SW 1271 (cell line): ENCODE measurements at places on chromosomes 2 and 18.
A peak's percentile ranks its signal among the peaks of the same experiment; 100 is the strongest.

DNA sequence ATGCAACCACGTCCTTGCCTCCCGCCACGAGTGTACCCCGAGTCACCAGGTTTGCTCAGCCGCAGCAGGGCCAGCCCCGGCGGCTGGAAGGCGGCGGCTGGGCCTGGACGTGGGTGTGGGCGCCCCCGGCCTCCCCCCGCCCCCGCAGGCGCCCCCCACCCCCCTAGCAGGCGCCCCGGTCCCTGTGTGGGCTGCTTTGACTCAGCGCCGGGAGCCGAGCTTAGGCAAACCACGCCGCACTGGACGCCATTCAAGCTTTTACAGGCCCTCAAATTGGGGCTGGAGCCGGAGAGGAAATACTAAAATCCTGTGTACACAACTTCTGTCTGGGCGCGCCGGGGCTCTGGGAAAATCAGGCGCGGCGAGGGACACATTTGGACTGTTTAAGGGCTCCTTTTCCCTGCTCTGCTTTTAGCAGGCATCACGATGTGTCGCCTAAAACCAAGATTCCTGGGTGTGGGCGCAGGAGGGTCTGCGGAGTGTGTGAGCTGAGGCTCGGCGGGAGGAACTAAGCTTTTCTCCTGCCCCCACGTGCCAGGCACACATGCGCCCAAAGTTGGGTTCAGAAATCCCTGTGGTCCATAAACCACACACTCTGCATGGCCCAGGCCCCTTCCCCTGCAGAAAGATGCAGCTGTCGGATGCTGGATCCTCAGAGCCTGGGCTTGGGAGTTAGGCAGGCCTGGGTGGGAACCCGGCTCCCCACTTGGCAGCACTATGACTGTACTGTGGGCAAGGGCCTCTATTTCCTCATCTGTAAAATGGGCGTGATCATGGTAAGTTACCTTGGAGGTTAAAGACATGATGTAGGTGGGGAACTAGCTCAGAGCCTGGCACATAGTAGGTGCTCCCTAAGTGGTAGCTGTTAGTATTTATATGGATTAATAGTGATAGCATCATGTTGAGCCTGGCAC lies 57.6 kb downstream of the ATOH8 start:
- DNase-seq, result no peak

- no peak for DNase-seq
Measured at GRCh38 chr2:226756131-226756530, 43.5 kb downstream of the IRS1 start.

DNA sequence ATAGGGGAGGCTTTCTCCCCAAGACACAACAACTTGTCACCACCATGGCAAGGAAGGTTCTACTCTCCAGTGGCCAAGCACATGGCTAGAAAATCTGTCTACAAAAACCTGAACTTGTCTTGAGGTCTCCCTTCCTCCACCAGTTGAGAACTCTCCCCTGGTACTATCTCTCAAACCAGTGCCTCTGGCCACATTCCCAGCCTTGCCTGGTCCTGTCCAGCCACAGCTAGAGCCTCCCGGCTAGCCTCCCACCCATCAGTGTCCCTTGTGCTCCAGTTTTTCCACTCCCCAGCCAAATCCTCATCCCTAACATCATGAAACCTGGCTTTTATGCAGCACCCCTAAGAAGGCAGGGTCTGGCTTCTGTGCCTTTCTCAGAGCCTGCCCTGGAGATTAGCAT lies 21.2 kb upstream of the FZD5 start:
- DNase-seq, result no peak

GRCh38 chr2:139480161-139480650 lies 700.0 kb upstream of the NXPH2 start:
- no peak for DNase-seq

DNA sequence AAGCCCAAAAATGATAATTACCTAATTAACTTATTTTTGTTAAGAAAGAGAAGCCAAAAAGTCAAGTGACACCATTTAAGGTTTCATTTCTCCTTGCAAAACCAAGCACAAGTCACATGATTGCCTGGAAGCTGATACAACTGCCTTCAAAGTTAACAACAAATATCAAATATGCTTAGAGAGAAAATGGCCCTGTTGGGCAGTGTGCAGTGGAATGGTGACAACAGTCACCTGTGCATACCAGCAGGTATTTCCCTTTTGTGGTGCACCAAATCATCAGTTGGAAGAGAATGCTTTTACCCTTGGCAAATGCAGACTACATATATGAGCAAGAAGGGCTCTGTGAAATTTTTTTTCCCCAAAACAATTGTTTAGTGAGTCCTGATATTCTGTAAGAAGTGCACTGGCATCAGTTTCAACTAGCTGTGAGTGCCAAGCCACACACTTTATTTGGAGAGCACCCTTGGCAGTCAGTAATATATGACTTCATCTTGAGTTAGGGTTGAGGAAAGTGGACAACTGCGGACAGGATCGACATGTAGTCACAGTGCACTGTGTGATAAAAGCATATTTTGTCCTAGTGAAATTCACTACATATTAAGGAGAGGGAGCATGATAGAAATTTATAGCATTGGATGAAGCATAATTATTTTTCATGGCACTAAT lies 74.9 kb upstream of the DOCK10 start:
- DNase-seq, result no peak

- peak; percentile 63 for DNase-seq
Measured at GRCh38 chr2:44974064-44974715, 32.7 kb downstream of the SIX3 start.

DNA sequence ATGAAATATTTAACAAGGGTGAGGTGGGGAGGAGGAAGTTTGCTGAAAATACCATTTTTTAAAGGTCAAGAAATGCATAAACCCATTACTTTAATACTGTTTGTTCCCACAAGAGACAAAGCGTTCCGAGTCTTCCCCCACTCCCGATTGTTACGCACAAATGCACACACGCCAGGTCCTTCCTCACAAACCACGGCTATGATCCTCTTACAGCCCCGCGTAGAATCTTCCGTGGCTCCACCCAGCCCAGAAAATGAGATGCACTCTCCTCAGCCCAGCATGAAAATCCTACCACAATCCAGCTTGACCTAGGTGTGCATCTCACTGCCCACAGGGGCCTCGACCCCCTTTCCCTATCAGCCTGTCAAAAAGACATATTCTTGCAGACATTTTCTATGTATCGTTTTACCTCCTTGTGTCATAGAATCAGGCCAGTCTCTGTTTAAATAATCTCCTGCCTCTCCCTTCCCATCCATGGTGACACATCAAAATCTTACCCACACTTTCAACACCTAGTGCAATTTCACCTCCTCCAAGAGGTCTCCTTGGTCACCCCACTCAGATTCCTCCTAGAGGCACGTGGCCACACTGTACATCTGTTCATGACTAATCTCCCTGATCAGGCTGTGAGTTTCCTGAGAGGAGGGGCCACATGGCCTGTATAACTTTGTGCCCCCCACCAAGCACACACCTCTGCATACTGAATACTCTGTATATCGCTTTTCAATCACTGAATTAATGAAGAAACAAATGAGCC lies 491.0 kb upstream of the KLHL29 start:
- DNase-seq, result no peak

DNA sequence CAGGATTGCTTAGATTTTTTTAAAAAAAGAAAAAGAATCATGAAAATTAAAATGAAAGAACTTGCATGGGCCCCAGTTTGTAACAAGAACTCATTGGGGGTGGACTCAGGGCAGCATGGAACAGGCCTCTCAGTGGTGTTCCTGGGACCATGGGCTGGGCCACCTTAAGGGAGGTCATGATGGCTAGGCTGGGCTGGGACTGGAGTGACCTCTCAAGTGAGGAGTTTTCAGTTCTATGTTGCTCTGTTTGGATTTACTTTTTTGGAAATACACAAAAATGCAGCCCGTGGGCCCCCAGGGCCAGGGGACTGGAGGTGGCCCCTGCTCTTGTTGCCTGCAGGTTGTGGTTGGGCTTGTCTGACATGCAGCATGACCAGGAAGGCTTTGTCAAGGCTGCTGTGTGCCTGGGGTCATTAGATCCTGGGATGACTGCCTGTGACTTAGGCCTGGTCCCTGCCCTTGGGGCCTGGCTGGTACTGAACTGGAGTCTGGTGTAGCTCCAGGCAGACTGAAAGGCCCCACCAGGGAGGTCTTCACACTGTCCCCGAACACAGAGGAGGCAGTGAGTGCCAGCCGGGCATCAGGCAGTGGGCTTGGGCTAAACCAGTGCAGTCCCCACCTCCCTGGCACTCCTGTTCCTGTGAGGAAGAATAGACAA lies 115.6 kb downstream of the GLI2 start:
- no peak for DNase-seq

DNA sequence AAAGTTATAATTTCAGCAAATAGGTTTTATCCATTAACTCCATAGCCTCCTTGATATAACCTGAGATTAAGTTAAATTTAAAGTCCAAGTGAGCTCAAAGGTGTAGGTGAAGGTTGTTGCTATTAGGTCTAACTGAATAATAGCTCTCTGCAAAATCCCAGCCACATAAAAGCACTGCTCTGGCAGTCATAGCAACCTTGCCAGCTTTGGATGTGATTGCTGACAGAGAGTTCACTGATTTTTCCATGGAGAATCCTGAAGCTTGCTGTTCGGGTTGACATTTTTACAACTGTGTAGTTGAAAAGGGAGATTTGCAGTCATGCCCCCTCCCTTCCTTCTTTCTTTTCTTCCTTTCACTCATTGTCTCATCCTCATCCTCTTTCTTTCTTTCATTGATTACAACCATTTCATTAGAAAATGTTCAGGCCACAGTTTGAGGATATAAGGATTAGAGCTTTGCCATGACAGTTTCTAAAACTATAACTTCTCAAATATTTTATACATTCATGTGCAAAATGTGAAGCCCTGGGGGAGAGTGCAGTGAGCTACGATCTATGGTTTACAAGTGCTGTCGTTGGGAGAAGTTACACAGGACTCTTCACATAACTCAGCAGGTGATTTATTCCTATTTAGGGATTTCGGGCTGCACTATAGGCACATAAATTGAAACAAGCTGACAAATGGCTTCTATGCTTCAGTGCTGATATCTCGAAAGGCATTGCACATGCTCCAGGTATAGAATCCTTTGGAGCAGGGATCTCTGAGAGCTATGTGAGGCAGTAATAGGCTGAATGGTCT lies 193.8 kb downstream of the LRRTM4 start:
- DNase-seq, result no peak

DNA sequence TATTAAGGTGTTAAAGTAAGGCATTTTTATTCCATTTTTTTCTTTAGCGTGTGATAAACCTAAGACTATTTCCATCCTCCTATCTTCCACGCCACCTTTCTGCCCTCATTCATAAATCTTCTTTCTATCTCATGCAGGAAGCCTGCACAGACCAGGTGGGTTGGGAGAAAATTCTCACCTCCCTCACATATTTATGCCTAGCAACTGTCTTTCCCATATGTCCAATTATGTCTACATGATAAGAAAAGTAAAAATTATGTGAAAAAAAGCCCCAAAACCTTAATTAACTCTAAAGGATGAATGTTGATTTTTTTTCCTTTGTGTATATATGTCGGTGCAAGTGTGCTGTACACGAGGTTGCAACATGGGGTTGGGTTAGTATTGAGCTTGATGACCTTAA lies 225.6 kb upstream of the GCFC2 start:
- DNase-seq, result no peak

DNA sequence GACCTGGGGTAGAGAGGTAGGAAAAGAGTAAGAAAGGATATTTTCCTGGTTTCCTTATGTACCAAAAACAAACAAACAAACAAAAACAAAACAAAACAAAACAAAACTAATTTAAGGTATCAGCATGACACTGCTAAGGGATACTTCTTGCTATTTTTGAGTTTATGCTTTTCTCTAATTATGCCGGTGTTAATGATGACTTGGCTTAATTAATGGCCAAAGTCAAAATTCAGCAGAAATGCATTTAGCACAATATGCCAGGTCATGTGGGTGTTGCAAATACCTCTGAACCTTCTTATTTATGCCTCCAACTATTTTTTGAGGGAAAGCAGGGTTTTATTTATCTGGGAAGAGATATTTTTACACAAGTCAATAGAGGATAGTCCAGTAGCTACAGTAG lies 3.2 kb upstream of the CHST9 start:
- DNase-seq, result no peak

DNA sequence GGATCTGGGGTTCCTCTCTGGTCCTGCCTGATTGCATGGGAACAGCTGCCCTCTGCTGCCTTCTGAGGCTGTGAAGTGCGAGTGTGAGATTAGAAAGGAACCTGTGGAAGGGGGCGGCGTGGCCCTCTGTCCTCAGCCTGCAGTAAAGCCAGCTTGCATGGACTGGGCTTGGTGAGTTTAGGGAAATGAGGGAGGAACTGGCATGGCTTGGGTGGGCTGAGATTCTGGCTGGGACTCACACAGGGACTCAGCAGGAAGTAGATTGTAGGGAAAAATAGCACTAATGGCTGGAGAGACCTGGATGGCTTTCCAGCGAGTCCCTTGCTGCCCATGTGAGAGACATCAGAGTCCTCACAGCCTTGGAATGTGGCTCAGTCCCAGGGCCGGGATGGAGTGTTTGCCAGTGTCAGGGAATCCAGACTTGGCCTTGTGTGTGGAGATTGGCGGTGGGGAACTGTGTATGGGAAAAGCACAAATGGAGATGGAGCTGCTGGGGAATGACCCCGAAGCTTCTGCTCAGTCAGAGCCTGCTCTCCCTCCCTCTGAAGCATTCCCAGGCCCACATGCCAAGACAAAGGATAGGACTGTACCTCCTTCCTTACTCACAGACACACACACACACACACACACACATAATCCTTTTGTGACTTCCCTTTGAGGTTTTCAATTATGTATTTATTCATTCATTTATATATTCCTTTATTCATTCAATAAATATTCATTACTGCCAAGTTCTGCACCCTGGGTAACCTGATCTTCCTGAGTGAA lies 115.4 kb downstream of the ACAA2 start:
- no peak for DNase-seq

DNA sequence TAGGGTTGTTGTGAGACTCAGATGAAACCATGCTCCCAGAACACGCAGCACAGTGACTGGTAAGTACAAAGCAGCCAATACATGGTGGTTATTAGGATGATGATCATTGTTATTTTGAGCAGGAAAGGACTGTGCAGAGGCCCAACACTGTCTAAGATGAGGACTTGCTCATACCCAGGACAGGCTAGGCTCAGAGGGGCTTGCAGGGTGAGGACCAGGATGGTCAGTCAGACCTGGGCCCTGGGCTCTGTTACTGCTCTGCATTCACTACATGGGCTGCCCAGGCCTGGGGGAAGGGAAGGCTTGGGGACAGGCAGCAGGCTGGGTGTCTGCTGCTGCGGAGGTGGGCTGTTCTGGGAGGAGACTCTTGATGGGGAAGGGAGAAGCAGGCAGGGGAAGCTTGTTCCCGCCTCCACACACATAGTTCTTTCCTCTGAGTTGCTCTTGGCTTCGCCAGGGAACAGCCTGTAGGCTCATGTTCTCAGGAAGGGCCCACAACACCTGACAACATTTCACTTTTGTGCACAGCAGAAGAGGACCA lies 17.5 kb downstream of the CAPN13 start:
- no peak for DNase-seq

- no peak for DNase-seq
Measured at GRCh38 chr2:100541404-100541803, 21.4 kb upstream of the PDCL3 start.

DNA sequence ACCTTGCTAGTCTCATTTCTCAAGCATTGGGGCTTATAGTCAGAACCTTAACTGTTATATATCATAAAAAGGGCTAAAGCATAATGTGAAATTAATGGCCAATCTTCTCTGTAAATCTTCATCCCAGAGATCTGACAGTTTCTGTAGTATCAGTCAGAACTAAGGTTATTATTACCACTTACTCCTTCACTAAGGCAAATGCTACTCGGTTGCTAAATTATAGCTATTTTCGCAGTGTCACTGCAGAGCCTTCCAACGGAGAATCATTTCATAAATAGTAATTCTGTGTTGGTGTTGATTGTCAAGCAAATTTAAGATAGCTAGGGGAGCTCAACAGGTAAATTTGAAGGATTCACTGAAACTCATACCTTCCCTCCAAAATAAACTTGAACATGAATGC lies 258.0 kb downstream of the METTL4 start:
- DNase-seq, result no peak
